ENCODE measurements at places on chromosomes 7 and 10. TPM values are rescaled to one million over a fixed set of nuclear protein-coding genes. Genes with fewer than 3 reads are reported as not detected.

UCN3 gene
- 1.3 TPM for total RNA-seq

CYP2C19 gene
- 0.42 TPM for total RNA-seq

ABCB4 gene
- 0.65 TPM for total RNA-seq

HKDC1 gene
- total RNA-seq = 4.1 TPM

DDX56 gene
- total RNA-seq = 111 TPM

ZNF488 gene
- total RNA-seq = 1.0 TPM

ITGB8 gene
- 37.2 TPM for total RNA-seq

KIAA1217 gene
- total RNA-seq = 117 TPM

AOAH gene
- total RNA-seq = 1.00 TPM

DNA sequence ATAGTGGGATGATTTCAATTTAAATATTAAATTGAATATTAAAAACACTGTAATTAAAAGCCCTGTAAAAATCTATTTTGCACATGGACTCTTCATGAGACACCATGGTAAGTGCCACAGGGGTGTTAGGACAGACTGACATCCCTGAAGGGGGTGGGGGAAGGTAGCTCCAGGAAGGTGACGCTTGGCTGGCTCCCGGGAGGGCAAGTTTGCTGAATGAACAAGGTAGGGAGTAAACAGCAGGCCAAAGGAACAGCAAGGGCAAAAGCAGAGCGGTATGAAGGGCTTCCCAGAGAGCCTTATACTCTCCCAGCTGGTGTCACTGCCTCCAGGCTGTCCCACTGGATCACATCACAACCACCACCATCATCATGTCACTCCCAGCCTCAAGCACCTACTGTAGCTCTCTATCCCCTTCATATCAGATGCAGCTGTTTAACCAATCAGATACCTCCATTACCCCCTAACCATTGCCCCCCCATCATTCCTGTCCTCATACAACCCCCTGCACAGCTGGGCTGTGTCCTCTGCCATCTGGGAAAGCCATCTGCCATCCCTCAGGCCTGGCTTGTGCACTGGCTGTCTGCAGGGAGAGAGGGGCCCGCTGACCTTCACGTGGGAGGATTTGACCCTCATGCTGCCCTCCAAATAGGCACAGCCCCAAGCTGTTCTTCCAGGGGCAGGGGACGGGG lies 19.5 kb downstream of the HSPA12A start:
- H3K4me1 ChIP-seq = peaks cover 20% of the 10 kb centered on the region
- no peak overlapping the region for H3K27ac ChIP-seq
- no peak for DNase-seq
- no peak overlapping the region for H3K4me3 ChIP-seq
- no peaks in the 10 kb centered on the region for H3K27me3 ChIP-seq

- no peak overlapping the region for H3K4me3 ChIP-seq
- no peak overlapping the region for H3K27ac ChIP-seq
- no peaks in the 10 kb centered on the region for H3K27me3 ChIP-seq
- no peaks in the 10 kb centered on the region for H3K36me3 ChIP-seq
Observed at GRCh38 chr7:12930534-12930933, 243.1 kb downstream of the ARL4A start.

GRCh38 chr10:50351483-50352146 lies 100.3 kb upstream of the ASAH2 start:
- no peak overlapping the region for H3K4me3 ChIP-seq
- DNase-seq = no peak
- no peaks in the 10 kb centered on the region for H3K4me1 ChIP-seq
- H3K36me3 ChIP-seq = peaks cover 23% of the 10 kb centered on the region
- H3K27me3 ChIP-seq = no peaks in the 10 kb centered on the region

DNA sequence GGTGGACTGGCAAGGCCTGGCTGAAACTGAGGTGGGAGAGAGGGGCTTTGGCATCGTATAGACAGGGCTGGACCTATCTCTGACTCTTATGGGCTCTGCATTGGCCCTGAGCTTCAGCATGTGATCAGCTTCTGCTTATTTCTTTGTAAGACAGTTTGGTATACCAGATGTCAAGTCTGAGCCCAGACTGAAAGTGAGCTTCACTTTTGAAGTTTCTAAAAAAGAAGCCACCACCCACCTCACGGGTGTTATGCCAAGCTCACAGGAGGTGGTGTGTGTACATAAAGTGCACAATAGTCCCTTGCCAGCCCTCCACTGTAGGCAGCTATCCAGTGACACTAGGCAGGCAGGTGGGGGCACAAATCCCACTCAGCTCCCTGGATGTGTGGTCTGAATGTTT lies 68.7 kb upstream of the SEPHS1 start:
- DNase-seq = no peak
- no peak overlapping the region for H3K27ac ChIP-seq
- H3K27me3 ChIP-seq = no peaks in the 10 kb centered on the region
- H3K4me1 ChIP-seq = peaks cover 12% of the 10 kb centered on the region

- no peaks in the 10 kb centered on the region for H3K27me3 ChIP-seq
- no peak overlapping the region for H3K4me3 ChIP-seq
- no peak for DNase-seq
- no peaks in the 10 kb centered on the region for H3K4me1 ChIP-seq
Observed at GRCh38 chr10:60849217-60849616, 70.9 kb downstream of the CDK1 start.

GRCh38 chr10:106557951-106558733 lies 606.4 kb downstream of the SORCS1 start:
- H3K36me3 ChIP-seq = no peaks in the 10 kb centered on the region
- no peak for DNase-seq
- H3K4me1 ChIP-seq = no peaks in the 10 kb centered on the region
- no peaks in the 10 kb centered on the region for H3K27me3 ChIP-seq

DNA sequence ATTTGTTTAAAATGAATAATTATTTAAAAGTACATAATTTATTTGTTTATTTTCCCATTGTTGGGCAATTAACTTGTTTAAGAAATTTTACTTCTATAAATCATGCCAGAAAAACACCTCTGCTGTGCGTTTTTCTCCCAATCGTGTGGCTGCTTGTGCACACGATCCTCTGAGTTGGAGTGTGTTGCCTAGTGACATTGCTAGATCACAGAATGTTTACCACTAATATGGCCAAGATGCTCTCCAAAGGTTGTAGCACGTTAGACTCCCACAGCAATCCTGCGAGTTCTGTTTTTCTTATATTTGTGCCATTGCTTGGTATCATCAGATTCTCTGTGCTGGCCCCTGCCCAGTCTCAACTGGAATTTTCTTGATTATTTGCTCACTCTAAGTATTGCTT lies 207.1 kb upstream of the ADCY1 start:
- no peak overlapping the region for H3K27ac ChIP-seq
- H3K4me3 ChIP-seq = no peak overlapping the region
- no peaks in the 10 kb centered on the region for H3K4me1 ChIP-seq
- no peak for DNase-seq
- no peaks in the 10 kb centered on the region for H3K27me3 ChIP-seq

- H3K27ac ChIP-seq = no peak overlapping the region
- no peak overlapping the region for H3K4me3 ChIP-seq
- no peaks in the 10 kb centered on the region for H3K36me3 ChIP-seq
- no peaks in the 10 kb centered on the region for H3K27me3 ChIP-seq
- H3K4me1 ChIP-seq = no peaks in the 10 kb centered on the region
Observed at GRCh38 chr7:71251706-71252105, 119.8 kb downstream of the GALNT17 start.

DNA sequence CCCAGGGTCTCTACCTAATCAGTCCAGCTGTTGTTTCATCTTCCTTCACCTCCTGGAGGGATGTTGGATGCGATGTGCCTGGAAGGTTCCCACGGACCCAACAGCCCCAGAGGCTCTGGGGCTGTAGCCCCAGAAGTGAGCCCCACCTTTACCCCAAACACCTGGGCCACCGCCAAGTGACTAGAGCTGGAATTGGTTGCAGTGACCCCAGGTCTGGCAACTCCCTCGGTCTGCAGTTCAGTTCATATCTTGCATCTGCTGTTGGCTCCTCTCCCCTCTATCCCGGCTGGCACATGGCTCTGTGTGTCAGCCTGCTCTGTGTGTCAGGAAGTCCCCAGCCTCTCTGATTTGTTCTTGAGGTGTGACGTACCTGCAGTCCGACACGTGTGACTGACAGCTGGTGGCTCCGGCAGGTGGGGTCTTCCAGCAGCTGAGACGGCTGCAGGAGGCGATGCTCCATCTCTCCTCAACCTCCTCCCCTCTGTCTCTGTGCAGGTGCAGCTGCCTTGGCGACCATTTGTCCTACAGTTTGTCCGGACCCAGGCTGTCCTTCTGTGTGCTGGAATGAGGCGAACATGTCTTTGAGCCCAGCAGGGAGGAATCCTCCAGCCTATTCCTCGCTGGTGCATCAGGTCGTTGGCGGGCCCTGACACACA lies 38.6 kb downstream of the ELFN1 start:
- H3K36me3 ChIP-seq = peaks cover 13% of the 10 kb centered on the region
- no peak overlapping the region for H3K27ac ChIP-seq
- H3K4me1 ChIP-seq = peaks cover 9% of the 10 kb centered on the region
- no peak overlapping the region for H3K4me3 ChIP-seq
- H3K27me3 ChIP-seq = peaks cover 11% of the 10 kb centered on the region

All from progenitor cell of endocrine pancreas (in vitro differentiated cells).